Smooth muscle cell of the brain vasculature (primary cell): ENCODE measurements at places on chromosomes 13 and 19.

DNA sequence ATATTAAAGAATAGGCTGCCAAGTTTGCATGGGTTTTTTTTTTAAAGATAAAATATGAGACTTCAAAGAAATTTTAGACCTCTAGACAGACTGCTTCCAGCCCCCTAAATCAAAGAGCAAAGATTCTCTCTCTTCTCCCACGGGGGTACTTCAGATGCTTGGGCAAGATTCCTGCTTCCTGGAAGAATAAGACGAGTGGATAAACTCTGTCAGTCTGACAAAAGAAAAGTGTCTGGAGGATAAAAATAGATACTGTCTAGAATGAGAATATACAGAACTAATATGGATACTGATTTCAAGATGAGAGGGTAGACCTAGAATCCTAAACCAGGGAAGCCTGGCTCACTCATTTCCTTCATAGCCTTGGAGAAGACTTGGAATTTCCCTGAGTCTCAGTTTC lies 435.1 kb downstream of the FOXO1 start:
- DNase-seq, result no peak

- DNase-seq, result no peak
These were observed 9.6 kb downstream of the ZNF211 start for GRCh38 chr19:57642396-57643046.

DNA sequence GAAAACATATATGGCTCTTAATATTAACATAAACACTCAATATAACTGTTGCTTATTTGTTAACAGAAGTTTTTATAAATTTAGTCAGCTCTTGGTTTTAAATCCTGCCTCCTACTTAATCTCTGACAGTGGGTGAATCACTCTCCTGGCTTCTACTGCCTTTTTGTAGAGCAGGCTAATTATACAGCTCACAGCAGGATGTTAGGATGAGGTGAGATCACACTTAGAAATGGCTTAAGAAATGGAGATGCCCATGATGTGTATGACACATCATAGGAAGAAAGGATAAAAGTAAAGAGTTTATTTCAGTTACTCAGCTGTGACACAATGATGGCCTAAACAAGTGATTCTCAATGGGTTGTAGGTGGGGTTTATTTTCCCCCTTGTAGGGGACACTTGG lies 345.6 kb downstream of the SPRY2 start:
- no peak for DNase-seq

DNA sequence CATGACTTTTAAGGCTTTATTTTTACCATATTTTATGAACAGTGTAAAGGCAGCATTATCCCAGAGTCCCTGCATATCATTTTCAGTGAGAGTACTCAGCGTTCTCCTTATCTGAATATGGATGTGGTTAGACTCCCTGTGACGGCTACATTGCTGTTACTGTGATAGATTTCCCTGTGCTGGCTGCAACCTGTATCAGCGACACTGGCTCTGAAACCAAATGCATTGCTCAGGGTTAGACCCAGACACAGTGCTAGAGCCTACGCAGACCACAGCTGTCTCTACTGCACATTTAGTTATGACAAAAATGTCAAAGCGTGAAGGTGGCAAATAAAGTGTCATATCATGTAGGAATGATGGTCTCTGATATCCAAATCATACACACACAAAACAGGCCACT lies 138.0 kb downstream of the ENOX1 start:
- no peak for DNase-seq

DNA sequence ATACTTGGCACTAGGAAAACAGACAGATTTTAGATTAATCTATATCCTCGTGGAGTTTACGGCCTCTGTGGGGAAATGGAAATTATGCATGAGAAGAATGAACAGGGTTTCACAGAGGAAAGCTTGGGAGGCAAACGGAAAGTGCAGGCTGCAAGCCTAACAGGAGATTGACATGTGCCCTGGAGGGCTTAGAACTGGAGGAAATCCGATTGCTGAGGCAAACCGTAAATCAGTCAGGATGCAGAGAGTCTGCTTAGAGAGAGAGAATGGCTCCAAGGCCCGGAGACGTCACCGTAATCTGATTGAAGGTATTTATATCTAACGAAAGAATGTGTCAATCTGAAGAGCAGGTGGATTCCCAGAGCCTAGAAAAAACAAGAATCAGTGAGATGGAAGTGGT lies 143.2 kb downstream of the KATNAL1 start:
- no peak for DNase-seq

- no peak for DNase-seq
These were observed 80.5 kb downstream of the GPC6 start for GRCh38 chr13:93307136-93307535.

DNA sequence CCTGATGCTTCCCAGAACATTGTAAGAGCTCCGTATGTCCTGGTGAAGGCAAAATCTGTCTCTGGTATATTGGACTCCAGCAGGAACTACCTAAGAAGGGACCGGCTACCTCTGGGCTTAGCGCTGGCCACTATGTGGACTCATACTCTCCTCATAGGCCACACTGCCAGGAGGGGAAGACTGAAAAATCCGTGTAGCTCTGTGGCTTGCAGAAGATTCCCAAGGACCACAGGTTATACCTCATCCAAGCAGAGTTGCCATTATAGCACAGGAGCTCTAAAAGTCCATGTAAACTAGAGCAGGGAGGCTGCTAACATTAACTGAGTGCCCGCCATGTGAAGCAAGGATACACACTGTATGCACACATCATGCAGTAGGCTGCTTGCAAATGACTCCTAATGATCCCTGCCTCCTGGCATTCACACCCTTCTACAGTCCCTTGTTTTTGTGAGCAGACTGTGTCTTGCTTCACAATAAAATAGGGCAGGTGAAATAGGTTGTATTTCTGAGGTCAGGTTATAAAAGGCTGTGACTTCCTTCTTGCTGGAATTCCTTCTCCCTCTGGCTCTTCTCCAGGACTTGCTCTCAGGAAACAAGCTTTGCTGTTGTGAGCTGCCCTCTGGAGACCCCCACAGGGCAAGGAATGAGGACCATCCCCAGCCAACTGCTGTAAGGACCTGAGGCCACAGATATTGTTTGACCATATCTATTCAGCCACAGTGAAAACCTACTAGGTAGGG lies 192.6 kb upstream of the UBL3 start:
- no peak for DNase-seq

- DNase-seq, result no peak
These were observed 19.7 kb downstream of the ZFR2 start for GRCh38 chr19:3849092-3849491.

DNA sequence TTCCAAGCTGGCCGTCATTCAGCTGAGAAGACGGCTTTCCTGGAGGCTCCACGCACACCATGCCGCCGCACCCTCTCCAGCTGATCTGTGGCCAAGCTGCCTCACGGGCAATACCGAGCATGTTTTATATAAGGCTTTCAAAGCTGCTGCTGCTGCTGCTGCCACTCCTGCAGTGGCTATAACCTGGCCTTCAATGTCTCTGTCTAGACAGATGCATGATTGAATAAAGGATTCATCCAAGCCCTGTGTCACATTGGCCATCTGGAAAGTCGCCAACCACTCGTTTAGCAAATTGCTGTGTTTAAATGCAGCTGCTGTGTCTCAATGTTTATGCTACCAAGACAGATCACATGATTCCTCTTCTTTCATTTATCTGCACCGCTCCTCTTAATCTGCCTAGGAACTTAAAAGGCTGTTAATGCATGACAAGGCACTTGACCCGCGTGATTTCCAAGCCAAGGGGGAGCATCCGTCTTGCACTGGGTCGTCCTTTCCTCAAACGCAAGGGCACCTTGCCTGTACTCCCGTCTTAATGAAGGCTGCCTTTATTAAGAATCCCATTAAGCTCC lies 114.3 kb downstream of the TEX26 start:
- no peak for DNase-seq

- DNase-seq, result no peak
These were observed 901.7 kb downstream of the DIAPH3 start for GRCh38 chr13:59261928-59262488.

GRCh38 chr19:13072188-13072908 lies 30.3 kb downstream of the LYL1 start:
- no peak for DNase-seq

GRCh38 chr19:5487222-5487621 lies 32.0 kb downstream of the ZNRF4 start:
- DNase-seq, result no peak

DNA sequence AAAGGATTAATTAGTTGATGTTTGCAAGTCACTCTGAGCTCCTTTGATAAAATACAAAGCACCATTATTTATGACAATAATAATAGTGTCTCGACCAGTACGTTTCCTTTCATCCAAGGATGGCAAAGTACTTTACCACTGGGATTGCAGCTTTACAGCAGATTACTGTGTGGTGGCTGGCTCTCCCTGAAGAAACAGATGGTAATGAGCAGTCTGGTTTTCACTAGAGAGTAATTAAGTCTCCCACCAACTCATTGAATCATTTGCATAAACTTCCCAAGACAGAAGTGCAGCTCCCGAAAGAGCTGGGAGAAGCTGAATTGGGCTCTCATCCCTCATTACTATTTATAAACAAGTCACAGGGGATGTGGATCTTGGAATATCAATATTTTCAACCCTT lies 48.7 kb downstream of the KLF5 start:
- no peak for DNase-seq

DNA sequence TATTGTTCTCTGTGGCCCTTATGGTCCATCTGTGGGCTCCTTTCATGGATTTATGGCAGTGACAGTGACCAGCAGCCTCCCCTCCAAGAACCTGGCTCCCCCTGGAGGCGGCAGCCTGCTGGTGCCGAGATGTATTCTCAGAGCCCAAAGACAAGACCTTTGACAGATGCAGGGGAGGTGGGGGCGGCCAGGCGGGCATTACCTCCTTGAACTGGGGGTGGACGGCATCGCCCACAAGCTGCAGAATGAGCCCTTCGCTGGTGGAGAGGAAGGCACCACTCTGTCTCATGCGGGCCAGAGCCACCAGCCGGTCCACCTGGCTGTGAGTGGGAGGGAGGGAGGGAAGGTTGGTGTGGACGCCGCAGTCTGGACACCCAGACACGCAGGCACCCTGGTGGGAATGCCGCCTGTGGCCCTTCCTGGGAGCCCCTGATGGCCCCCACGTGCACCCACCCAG lies 6.6 kb downstream of the ISOC2 start:
- DNase-seq, result no peak

DNA sequence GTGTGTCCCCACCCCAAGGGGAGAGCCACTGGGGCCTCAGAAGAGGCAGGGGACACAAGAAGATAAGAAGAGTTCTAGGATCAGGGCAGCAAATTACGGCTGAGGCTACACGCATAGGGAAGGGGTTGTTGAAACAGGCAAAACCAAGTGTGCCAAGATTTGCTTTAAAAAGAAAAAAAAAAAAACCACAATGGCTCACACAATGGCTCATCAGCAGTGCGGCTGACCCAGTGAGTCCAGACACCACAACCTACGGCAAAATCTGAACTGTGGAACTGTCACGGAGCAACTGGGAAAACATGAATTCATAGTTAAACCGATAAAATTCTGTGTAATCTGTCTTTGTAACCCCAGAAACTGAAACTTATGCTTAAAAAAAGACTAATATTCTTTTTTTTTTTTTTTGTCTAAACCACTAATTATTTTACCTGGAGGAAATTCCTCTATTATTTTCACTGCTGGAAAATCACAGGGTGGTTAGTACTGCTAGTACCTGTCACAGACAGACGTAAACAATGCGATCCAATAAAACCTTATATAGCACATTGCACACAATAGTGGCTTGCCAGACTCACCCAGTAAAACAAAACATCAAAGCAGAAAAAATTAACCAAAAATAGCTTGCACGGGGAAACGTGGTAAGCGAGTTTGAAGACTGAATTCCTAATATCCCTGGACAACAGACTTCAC lies 325.4 kb upstream of the TSHZ3 start:
- no peak for DNase-seq

GRCh38 chr13:30692113-30692512 lies 43.2 kb upstream of the ALOX5AP start:
- no peak for DNase-seq

GRCh38 chr13:98650396-98651107 lies 73.6 kb upstream of the STK24 start:
- DNase-seq, result no peak

- DNase-seq, result peak; percentile 43
These were observed 613.2 kb upstream of the SLITRK5 start for GRCh38 chr13:87057807-87058520.

DNA sequence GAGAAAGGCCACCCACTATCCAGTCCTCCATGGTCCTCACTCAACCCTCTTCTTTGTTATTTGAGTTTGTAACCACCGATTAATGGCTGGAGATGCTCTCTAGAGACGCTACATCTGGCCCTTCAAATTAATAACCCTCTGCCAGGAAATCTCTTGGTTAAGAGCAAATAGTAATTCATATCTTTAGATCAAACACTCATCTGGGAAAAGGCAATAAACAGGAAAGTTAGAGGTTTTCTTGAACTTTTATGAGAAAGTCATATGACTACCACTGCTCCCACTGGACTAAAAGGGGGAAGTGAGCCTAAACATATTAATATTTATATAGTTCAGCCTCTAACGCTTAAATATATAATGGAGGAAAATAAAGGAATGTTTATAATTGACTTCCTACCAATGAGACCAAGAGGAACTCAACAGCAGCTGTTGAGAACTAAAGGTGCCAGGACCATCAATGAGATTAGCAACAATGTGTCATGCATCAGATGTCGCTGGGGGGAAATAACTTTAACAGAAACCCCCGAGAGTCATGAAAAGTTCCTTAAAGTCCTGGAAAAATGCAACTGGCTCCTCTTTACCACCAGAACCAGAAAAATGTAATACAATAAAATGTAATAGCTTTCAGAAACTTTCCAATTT lies 2.7 kb downstream of the TBC1D4 start:
- DNase-seq, result no peak

DNA sequence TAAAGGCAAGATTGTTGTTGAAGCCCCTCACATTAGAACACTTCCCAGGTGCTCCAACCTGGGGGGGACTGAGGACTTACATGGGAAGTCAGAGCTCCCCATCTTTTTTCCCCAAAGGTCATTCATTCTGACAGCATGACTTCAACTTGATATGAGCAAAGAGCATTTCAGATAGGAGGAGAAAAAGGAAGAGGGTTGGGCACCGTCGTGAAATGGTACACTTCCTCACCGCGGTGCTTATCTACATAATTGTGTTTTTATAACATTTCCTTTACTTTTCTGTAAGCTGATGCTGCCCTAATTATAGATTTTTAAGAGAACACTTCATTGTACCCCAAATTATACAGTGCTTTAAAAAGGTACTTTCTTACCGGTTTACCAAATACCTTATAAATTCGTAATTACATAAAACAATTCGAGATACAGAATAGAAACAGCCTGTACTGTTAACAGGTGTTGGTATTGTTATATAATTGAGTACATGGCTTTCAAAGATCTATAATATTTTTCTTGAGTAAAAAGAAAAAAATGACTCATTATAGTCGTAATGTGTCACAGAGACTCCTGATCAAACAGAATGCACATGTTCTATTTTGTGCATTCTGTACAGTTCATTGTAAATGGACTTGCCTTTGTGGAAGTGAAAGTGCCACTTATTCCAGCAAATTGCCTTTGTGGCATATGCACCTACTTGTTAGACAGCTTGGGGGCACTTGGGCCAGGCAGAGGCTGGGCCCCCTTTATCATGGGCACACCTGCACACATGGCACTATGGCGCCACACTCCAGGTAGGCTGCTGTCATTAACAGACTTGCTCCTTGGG lies 81.8 kb downstream of the GGACT start:
- DNase-seq, result no peak
